Bronchial epithelial cell (primary cell): ENCODE measurements at places on chromosomes 13 and 19.

GRCh38 chr13:37648609-37649008, 50.0 kb upstream of the POSTN start:
- peak; percentile 29 for DNase-seq

GRCh38 chr19:57280962-57281400, 696 bp downstream of the ZNF460 start:
- no peak for DNase-seq

- DNase-seq, result no peak
Observed at GRCh38 chr13:41577436-41577835, 120.1 kb downstream of the RGCC start.

- peak; percentile 10 for DNase-seq
Observed at GRCh38 chr13:80469105-80469852, 128.4 kb upstream of the SPRY2 start.

DNA sequence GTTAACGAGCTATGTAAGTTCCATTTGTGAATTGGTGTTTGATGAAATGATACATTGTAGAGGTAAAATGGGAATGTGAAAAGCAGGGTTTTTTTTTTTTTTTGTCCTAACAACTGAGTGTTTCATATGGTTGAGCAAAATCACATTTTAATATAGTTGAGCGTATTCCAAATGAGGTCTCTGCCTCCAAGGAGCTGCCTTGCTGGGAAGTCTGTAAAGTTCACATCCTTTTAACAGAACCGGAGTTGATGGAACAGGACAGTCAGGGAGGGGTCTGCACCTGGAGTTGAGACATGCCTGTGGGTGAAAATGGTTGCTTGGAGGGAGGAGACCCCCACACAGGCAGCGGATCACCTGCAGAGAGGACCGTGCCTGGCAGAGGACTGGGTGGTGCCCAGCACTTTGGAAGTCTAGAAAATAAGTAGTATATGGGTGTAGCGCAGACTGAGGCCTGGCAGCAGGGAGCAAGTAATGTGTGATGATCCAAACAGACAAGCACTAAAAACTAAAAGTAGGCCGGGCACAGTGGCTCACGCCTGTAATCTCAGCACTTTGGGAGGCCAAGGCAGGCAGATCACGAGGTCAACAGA, 75.2 kb upstream of the UBAC2 start:
- no peak for DNase-seq

GRCh38 chr19:5104871-5105351, 136.0 kb downstream of the KDM4B start:
- DNase-seq, result no peak

DNA sequence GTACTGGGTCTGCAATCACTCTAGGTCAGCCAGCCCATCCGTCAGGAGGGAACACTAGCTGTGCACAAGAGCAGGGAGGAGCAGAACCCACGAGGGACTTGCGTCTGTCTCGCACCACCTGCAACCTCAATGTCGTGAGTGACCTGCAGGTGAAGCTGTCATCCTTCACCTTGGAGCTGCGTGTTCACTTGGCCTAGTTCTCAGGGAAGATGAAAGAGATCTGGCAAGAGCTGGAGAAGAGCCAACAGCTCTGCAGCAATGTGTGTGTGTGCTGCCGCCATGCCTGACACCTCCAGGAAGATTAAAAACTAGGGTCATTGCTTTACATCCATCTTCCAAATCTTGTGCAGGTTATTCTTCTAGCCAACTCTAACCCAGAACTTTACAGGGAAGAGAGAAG, 117.6 kb upstream of the MRI1 start:
- no peak for DNase-seq

GRCh38 chr13:97198753-97199152, 23.4 kb upstream of the MBNL2 start:
- no peak for DNase-seq

DNA sequence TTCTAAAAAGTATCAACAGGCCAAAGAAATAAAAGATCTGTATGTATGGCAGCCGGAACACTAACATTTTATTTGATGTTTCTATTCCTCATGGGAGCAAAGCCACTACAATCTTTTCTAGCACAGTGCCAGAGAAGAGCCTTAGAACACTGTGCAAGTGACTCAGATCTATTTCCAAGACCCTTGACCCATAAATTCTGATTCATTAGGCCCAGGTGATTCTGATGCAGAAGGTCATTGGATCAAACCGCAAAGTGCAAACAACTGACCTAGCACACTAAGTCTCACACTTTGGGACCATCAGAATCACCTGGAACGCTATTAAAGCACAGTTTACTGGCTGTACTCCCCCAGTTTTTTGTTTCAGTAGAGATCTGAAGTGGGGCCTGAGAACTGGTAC, 87.6 kb downstream of the MYCBP2 start:
- peak; percentile 2 for DNase-seq

DNA sequence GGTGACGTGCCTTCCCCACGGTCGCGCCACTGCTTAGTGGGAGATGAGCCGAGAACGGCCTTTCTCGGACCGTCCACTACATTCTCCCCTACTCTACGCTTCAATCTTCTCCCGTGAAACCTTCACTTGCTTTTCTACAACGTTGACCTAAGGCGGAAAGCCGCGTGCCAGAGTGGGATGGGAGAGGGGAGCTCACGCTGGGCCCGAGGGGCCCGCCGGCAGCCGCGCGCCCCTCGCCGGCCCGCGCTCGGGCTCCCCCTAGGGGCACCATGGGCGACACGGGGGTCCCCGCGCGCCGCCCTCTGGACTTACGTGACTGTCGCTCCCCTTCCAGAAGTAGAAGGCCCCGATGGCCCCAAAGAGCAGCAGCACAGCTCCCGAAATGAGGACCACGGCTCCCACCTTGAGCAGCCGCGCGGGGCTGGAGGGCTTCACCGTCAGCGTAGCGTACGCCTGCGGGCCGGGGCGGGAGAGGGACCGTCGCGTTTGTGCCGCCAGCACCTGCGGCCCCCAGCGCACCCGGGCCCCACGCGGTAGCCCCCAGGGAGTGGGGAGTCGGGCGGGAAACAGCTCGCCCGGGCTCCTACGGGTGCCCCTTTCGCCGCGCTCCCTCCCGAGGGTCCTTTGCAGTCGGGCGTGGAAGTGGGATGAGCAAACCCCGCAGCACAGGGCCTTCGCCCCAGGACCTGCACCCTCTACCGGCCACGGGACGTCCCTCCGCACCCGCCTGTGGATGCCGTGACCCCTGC, 727 bp downstream of the CNMD start:
- DNase-seq, result no peak
